Immature natural killer cell (primary cell): ENCODE measurements at places on chromosomes 2 and 18.

DNA sequence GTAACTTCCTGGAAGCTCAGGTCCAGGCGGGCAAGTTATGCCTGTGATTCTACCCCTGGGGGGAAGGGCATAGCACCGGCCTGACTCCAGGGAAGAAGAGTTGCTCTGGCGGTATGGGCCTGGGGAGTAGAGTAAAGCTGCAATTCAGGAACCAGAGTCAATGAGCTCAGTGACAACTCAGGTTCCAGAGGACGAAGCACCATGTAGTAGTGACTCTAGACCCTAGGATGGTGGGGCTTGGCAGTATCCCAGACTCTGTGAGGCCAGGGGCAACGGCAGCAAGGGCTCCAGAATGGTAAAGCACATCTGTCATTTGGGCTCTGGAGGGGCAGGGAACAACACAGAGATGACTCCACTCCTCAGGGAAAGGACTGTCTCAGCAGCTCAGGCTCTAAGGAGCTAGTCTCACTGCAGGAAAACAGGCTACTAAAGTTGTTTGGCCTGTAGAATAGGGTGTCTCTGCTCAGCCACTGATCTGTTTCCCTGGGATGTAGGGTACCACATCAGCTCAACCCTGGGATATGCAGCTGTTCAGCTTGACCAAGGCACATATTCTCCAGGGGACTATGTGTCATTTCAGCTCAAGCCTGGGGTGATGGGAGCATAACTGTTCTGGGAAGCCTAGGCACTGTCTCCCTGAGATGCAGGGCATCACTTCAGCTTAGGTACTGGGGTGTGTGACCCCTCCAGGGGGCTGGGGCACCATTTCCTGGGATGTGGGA, 36.2 kb upstream of the RHOB start:
- DNase-seq = no peak

DNA sequence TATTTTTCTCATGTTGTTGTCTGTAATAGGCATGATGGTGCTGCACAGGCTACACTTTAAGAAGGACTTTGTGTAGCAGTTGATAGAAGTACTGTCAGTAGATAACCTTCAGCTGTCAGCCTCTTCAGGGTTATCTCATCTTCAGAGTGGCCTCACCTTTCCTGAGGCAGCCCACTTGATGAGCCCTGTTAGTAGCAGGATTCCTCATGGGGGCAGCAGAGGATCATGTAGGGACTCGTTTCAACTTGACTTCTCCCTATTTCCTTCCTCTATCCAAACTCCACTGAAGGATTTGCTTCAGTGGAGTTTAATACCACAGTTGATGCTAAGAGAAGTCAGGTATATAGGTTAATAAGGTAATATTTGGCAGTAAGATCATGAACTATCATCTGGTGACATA, 530.3 kb upstream of the FSIP2 start:
- DNase-seq = no peak

GRCh38 chr2:239689410-239689809, 288.6 kb upstream of the HDAC4 start:
- DNase-seq = no peak

DNA sequence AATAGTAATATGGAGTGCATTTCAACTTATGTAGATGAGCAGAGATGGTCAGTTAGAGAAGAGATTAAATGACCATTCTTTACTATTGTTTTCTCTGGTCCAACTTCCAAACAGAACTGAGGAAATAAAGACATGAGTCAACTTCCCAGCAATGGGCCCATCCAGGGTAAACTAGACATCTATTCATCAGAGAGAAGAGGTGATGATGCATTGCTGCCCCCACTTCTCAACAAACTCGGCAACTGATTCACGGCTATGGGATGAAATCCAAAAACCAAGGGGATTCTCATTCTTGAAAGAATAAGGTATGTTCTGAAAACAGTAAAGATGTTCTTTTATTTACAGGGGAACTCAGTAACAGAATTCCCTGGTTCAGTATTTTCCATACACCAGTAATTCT, 190.7 kb downstream of the RDH14 start:
- DNase-seq = no peak

GRCh38 chr2:163348857-163349380, 386.9 kb downstream of the FIGN start:
- DNase-seq = no peak

- DNase-seq = no peak
Measured at GRCh38 chr2:217017456-217018252, 157.8 kb upstream of the TNP1 start.

DNA sequence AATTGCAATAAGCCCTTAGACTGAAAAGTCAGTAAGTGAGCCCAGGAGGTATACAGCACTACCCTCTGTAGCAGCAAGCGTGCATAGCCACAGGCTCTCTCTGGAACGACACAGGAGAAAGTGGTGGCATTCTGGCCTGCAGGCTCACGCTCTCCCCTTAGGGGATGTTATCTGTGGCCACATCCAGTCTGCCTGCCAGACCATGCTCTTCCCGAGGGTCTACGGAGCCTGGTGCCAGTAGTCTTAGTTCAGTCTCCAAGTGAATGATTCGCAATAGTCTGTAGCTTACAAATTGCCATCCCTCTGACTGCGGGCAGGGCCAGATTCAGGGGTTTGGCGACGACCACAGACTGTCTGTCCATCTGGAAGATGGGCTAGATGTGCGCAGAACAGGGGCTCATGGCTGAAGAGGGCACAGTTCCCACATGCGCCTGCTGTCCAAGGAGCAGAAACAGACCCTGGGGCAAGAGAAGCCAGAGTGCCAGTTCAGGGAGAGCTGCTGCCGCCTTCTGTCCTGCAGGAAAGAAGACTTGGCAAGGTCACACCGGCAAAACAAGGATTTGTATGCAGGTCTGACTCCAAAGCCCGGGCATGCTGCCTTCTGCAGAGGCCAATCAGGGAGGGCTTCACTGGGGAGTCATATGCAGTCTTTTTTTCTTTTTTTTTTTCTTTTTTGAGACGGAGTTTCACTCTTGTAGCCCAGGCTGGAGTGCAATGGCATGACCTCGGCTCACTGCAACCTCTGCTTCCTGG, 3.5 kb upstream of the KLF11 start:
- DNase-seq = no peak

- no peak for DNase-seq
Measured at GRCh38 chr18:10094655-10095054, 180.8 kb downstream of the VAPA start.

- no peak for DNase-seq
Measured at GRCh38 chr2:201279079-201279478, 18.7 kb downstream of the CASP8 start.

DNA sequence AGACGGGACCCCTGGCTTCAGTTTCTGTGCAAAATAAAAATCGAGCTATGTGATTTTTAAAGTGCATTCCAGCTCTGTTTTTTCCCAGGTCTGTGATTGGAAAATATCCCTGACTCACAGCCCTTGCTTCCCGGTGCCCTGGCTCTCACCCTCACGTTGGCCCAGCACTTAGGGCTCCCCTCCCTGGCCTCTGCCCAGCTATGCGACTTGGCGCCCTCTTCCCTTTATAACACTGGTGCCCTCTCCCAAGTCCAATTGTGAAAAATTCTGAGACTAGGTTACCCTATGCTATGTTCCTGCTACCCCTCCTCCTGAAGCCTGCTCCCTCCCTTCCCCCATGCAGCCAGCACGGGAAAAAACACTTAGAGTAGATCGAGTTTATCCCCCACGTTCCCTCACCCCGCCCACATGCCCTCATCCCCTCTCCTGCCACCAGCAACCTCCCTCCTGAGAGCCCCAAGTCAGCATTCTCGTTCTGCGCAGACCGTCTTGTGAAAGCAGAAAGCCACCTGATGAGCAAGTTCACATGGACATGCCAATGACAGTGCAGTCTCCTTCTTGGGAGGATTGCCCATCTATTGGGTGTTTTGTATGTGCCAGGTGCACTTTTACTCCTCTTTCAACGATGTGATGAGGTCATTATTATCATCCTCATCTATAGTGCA, 228.8 kb downstream of the VAPA start:
- DNase-seq = no peak

DNA sequence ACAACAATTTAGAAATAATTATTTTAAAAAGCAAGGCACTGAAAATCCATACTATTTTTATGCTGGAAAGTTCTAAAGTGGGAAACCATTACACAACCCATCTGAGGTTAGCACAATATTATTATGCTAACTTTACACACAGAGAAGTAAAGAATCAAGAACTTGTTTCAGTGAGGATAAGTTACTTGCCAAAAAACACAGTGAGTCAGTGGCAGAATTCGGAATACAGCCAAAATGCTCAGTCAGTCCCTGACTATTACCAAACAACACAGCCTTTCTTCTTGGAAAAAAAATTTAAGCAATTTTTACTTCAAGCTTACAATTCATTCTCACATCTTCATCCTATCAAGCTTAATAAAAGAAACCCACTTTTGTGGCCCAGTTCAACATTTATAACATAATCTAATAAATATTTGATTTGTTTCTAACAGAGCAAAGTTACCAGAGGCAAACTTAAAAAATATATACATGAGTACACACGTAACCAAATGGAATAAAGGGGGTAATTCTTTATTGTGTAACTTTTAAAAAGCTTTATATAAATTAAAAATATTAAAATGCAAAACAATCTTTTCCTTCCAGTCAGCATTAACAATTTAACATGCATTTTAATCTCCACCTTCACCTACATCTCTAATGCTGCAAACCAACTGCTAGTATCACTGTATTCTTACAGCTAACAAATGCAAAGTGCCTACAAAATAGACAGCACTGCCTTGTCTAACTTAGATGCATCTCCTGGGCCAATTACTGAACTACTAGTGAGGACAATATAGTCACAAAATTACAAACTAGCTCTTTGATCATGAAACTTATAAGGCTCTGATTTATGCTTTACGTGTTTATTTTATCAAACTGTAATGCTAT, 55.2 kb downstream of the CCDC88A start:
- DNase-seq = no peak

DNA sequence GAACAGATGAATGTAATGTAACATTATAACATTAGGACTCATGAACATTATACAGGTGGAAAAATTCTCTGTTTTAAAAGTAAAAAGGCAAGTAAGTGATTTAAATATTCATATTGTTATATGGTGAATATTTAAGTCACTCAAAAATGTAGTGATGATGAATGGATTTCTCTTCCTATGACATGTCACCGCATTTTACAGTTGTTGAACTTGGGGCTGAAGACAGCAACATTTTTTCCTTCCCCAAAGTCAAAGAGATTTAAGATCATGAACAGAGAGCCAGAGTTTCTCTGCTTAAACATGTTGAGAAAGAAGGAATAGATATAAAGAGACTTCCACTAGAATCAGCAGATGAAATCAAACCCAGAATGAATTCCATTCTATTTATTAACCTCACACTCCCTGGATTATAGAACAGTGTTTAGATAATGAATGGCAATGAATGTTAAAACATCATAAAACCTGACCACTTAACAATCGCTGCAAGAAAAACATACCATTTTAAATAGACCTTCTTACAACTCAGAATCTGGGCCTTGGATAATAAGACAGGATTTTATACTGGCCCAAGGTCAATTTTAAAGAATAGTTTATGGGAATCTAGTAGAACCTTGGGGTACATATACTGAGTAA, 163.6 kb upstream of the SIX2 start:
- no peak for DNase-seq

GRCh38 chr2:191087311-191087710, 63.5 kb downstream of the STAT4 start:
- no peak for DNase-seq

- no peak for DNase-seq
Measured at GRCh38 chr18:46751882-46752281, 5.0 kb downstream of the ST8SIA5 start.

GRCh38 chr2:31386648-31387047, 27.9 kb downstream of the XDH start:
- DNase-seq = no peak

- peak; percentile 82 for DNase-seq
Measured at GRCh38 chr18:48833701-48834412, 116.9 kb downstream of the SMAD7 start.

GRCh38 chr2:75337619-75338018, 138.3 kb upstream of the TACR1 start:
- no peak for DNase-seq

- no peak for DNase-seq
Measured at GRCh38 chr18:45517181-45517741, 98.0 kb upstream of the SLC14A2 start.

DNA sequence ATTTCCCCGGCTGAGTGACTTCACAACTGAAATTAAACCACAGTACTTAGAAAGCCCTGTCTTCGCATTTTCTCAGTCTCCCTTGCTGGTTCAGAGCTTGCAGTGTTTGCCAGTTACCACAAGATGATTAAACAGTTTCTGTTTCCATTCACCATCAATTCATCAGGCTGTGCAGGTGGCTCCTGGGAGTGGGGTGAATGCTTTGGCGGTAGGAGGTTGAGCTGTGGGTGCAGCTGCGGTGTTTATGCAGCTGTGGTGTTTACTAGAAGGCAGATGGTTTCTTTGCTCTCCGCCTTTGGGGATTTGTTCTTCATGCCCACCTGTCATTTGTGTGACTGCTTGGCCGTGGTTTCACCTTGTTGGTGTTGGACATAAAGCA, 16.1 kb downstream of the ACOXL start:
- DNase-seq = peak; percentile 26

DNA sequence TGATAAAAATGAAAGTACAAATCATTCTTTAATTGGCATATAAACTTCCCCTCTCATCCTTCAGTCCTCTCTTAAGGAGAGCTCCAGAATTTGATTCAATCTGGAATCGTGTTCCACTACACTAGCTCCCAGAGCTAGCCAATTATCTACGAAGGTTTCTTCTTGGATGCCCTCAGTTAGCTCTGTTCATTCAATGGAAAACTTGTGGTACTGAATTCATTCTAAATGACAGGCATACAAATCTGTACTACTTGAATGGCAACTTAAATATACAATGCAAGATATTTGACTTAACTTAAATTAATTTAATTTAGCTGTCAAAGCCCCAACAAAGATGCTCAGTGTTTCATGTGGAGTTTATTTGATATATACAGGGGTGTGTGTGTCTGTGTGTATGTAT, 1474.2 kb upstream of the CELF4 start:
- no peak for DNase-seq

- no peak for DNase-seq
Measured at GRCh38 chr2:67018301-67018700, 378.8 kb upstream of the ETAA1 start.

GRCh38 chr2:219125225-219125885, 35.3 kb downstream of the NHEJ1 start:
- DNase-seq = no peak

DNA sequence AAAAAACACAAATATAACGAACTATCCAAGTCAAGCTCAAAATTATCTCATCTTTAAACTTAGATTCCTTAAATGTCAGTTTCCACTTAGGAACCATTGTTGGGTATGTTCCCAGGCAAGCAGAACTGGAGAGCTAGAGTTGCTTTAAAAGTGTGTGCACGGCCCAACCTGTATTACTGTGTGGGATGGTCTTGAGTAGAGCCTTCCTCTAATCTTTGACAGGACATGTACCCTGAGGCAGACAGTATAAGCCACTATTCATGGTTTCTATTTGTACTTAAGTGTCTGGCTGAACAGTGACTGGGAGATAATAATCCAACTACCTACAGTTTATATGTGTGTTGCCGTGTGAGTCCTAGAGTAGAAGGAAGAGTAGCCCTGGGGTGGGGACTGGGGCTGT, 239.7 kb downstream of the GPD2 start:
- DNase-seq = no peak

GRCh38 chr18:55983433-55983832, 395.4 kb upstream of the TCF4 start:
- no peak for DNase-seq

- DNase-seq = no peak
Measured at GRCh38 chr2:21395366-21395765, 271.6 kb downstream of the TDRD15 start.

GRCh38 chr2:66574701-66575624, 140.0 kb downstream of the MEIS1 start:
- DNase-seq = no peak
